ENCODE measurements at places on chromosomes 12 and 14.

DNA sequence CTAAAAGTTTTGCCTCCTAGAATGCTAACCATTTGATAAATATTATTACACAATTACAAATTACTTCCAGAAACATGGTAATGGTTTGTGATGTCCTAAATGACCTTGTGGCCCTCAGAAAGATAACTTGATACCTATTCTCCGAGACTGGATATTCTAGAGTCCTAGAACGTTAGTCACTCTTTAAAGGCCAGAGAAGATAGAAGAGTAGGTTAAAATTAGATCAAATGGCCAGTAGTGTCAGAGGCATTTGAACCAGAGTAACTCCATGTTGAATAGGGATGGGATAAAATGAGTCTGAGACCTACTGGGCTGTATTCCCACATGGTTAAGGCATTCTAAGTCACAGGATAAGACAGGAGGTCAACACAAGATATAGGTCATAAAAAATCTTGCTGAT is 96.6 kb upstream of the ADAMTS20 start:
- DNase-seq = no peak

DNA sequence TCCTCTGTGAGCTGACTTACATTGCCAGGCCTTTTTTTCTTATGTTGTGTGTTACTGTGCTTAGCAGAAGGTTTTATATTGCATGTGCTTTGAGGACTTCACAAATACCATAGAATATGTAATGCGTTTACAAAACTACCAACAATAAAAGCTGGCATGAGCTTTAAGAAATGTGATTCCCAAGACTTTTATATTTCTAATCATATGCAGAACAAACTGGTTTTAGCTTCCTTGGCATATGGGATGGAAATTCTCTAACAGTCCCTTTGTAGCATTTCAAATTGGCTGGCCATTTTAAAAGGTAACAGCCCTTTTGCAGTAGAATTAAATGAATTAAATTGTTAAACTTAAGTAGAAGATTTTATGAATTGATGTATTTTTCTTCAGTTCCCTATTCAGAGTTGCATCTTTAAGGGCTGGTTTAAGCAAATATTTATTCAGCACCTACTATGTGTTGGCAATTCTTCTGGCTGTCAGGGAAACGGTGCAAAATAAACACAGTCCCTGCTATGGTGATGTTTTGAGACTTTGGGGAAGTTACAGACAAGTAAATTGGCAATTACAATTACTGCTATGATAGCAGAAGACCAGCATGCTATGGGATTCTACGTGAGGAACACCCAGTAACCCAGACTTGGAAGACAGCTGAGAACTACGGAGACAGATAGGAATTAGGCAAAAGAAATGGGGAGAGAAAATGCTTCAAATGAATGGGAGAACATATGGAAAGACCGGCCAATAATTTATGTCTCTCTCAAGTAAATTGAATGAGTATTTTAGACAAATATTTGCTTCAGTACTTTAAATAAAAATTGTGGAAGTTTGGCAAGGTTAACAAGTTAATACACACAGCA is 446.4 kb downstream of the EGLN3 start:
- no peak for DNase-seq

DNA sequence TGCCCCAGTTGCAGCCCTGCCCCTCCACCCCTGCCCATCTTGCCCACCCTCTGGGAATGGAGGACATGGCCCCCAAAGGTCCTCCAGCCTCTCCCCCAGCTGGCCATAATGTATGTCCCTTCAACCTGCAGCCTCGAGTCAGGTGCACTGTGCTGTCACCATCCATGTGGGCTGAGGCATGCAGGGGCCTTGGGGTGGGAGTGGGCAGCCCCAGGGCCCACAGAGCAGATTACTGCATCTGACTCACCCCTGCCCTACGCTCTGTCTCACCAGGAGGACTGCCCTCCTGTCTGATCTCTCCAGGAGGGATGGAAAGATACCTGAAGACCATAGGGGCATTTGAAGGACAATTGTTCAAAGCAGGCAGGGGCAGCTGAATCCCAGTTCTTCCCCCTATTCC is 13.3 kb downstream of the SYNDIG1L start:
- no peak for DNase-seq

- DNase-seq = no peak
These were observed 17.2 kb upstream of the RAD52 start for GRCh38 chr12:966724-967123.

Measured in SW480 (cell line).